ENCODE measurements at places on chromosomes 5 and 9. TPM values are rescaled to one million over a fixed set of nuclear protein-coding genes. Genes with fewer than 3 reads are reported as not detected.

KCNMB1 gene
- 0.29 TPM for total RNA-seq

- no peaks in the 10 kb centered on the region for H3K27me3 ChIP-seq
- H3K27ac ChIP-seq, result no peak overlapping the region
- no peaks in the 10 kb centered on the region for H3K36me3 ChIP-seq
- H3K4me1 ChIP-seq, result no peaks in the 10 kb centered on the region
- no peak for DNase-seq
Measured at GRCh38 chr9:5269249-5269715, 35.2 kb downstream of the RLN2 start.

GRCh38 chr5:152256580-152256979 is 148.5 kb downstream of the NMUR2 start:
- no peaks in the 10 kb centered on the region for H3K36me3 ChIP-seq
- no peaks in the 10 kb centered on the region for H3K4me1 ChIP-seq
- H3K27ac ChIP-seq, result no peak overlapping the region
- no peak overlapping the region for H3K4me3 ChIP-seq
- no peak for DNase-seq

DNA sequence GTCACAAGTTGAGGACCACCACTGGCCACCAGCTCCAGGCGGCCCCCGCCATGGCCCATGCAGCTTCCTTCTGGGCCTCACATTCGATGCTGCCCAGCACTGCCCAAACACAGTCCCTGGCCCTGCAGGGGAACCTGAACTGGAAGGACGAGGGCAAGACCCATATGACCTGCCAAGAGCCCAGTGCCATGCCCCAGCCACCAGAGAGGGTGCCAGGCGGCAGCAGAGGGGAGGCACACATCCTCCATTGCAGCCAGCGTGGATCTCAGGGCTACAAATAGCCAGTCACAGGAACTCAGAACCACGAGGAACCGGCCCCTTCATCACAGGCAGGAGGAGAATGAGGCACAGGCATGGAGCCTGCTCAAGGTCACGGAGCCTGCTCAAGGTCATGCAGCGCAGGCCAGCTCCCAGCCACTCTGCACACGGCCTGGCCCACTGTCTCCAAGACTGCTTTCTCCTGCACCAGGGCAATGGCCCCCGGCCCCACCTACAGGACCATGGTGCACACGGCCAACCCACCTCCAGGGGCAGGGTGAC is 69.6 kb downstream of the SEMA4D start:
- H3K4me3 ChIP-seq, result no peak overlapping the region
- peaks cover 6% of the 10 kb centered on the region for H3K36me3 ChIP-seq
- no peak overlapping the region for H3K27ac ChIP-seq
- H3K27me3 ChIP-seq, result peaks cover 10% of the 10 kb centered on the region
- peaks cover 27% of the 10 kb centered on the region for H3K4me1 ChIP-seq

- H3K36me3 ChIP-seq, result peaks cover 8% of the 10 kb centered on the region
- no peak overlapping the region for H3K4me3 ChIP-seq
- no peaks in the 10 kb centered on the region for H3K4me1 ChIP-seq
- H3K27ac ChIP-seq, result no peak overlapping the region
- no peak for DNase-seq
Measured at GRCh38 chr5:44660251-44660650, 148.5 kb upstream of the MRPS30 start.

DNA sequence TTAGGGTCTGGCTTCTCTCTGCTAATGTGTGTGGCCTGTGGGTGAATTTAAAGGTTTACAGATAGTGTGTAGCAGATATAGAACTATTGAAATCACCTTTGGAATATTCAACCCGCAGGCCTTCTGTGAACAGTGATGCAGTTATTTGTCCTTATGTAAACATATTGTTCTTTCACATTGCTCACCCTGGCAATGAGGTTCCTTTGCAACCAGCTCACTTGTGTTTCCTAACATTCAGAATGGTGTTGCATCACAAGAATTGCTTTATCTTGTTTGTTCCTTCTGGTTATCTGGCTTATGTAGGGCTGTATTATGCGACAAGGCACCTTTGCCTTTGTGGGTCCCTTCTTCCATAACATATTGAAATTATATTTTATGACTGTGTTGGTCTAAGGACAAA is 370.3 kb downstream of the NNT start:
- H3K27ac ChIP-seq, result no peak overlapping the region
- DNase-seq, result no peak
- no peak overlapping the region for H3K4me3 ChIP-seq
- H3K27me3 ChIP-seq, result no peaks in the 10 kb centered on the region

SPINK4 gene
- not detected for total RNA-seq

DNA sequence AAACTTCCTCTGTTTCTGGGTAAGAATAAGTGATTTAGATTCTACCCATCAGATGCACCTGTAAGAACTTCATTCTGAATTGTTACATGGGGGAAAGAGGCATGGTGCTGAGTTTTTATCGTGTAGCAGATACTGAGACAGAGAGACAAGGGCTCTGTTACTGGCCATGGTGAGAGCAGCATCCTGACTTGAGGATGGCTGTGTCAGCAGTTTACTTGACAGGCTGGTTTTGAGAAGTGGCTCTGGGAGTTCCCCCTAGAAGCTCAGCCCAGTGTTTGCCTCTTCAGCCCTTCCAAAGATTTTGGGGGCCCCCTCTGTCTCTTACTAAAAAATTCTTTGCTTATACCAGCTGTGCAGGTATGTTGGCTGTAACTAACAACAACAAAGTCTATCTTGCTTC is 510.5 kb downstream of the LRRC70 start:
- H3K4me1 ChIP-seq, result peaks cover 4% of the 10 kb centered on the region
- no peak overlapping the region for H3K27ac ChIP-seq
- DNase-seq, result no peak
- no peak overlapping the region for H3K4me3 ChIP-seq
- peaks cover 6% of the 10 kb centered on the region for H3K36me3 ChIP-seq
- H3K27me3 ChIP-seq, result peaks cover 1% of the 10 kb centered on the region

GRCh38 chr5:146796144-146796543 is 82.4 kb downstream of the PPP2R2B start:
- peaks cover 3% of the 10 kb centered on the region for H3K27me3 ChIP-seq
- H3K4me3 ChIP-seq, result no peak overlapping the region

DNA sequence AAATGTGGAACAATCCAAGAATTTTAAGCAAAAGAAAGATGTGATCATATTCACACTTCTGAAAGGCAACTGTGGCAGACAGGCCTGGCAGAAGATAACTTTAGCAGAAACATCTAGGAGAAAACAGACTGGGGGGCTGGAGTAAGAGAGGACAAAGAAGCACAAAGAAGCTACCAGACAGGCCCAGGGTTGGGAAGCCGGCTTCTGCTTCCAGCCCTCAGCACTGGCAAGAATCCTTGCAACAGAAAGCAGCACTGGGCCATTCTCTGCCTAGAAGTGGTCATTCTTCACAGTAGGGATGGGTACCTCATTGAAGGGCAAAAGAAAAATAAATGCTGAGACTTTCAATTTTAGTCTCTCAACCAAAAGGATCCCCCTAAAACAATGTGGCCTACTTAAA is 49.6 kb downstream of the EFNA5 start:
- no peak overlapping the region for H3K4me3 ChIP-seq
- H3K4me1 ChIP-seq, result peaks cover 40% of the 10 kb centered on the region
- H3K27me3 ChIP-seq, result no peaks in the 10 kb centered on the region
- peak overlapping the region; percentile 10 for H3K27ac ChIP-seq

- H3K4me1 ChIP-seq, result peaks cover 5% of the 10 kb centered on the region
- no peak for DNase-seq
- H3K36me3 ChIP-seq, result no peaks in the 10 kb centered on the region
- H3K27ac ChIP-seq, result no peak overlapping the region
- no peaks in the 10 kb centered on the region for H3K27me3 ChIP-seq
Measured at GRCh38 chr5:26881901-26882300, 156.5 kb downstream of the CDH9 start.

DNA sequence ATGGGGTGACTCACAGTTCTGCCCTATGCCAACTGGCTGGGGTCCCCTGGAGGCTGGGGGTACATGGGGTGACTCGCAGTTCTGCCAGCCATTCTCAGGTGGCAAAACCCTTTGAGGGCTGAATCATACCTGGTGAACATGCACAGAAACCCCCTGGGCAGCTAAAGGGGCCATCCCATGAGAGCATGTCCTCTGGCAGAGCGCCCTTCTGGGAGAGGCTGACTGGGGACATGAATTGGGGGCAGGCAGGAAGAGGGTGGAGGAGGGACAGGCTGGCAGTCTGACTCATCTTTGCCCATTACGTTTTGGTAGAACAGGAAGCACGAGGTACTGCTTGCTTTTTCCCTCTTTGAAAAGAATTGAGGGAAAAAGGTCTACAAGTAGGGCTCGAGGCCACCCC is 16.7 kb downstream of the TRAF1 start:
- no peak overlapping the region for H3K4me3 ChIP-seq
- no peak overlapping the region for H3K27ac ChIP-seq
- DNase-seq, result no peak

DNA sequence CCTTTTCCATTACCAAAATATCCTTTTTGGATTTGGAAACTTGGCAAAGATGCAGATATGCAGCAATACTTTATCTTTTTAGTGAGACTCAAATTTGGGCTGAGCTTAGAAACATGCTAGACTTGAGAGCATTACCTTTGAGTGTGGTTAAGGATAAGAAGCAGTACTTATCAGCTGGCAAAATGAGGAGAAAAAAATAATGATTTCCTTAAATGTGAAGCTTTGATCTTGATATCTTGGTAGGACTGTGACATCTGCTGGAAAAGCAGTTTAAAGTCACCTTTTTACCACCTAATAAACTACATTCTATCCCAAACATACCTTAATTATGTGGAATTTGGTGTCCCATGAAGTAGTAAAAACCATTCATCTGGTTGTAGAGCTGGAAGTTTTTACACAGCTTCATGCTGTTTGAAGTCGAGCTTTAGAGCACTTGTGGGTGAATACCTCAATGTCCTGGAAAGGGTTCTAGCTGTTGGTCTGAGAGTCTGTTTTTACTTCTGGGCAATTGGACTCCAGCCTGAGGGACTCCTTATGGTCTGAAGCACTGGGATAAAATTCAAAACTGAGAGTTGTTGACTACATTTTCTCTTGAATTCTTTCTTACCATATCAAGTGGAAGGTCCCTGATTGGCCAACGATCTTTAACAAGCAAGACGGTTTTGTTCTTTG is 53.4 kb downstream of the LRRC70 start:
- DNase-seq, result no peak
- no peaks in the 10 kb centered on the region for H3K27me3 ChIP-seq
- H3K4me1 ChIP-seq, result peaks cover 5% of the 10 kb centered on the region
- no peak overlapping the region for H3K4me3 ChIP-seq

- no peak for DNase-seq
- H3K27ac ChIP-seq, result no peak overlapping the region
- no peaks in the 10 kb centered on the region for H3K27me3 ChIP-seq
- no peak overlapping the region for H3K4me3 ChIP-seq
Measured at GRCh38 chr9:77969083-77969482, 62.5 kb downstream of the GNAQ start.

DNA sequence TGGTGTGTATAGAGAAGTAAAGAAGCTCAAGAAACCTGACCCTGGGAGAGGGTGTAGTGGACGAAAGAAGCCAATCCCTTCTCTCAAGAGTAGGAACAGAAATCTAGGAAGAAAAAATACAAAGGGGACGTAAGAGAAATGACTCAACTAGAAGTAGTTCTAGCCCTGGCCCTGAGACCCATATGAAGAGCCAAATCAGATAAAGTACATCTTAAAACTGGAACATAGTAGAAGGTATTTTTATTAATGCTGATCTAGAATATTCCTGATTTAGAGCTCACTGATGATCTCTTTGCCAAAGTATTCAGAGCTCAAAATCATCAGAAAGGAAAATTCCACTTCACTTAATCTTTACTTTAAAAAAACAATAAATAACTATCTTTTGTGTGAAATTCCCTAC is 184.8 kb downstream of the MLLT3 start:
- no peak for DNase-seq
- no peak overlapping the region for H3K4me3 ChIP-seq
- H3K36me3 ChIP-seq, result no peaks in the 10 kb centered on the region
- H3K27me3 ChIP-seq, result no peaks in the 10 kb centered on the region
- H3K4me1 ChIP-seq, result no peaks in the 10 kb centered on the region

ZNF367 gene
- 39.5 TPM for total RNA-seq

GRCh38 chr9:117548556-117548955 is 133.7 kb upstream of the ASTN2 start:
- no peak overlapping the region for H3K4me3 ChIP-seq
- H3K4me1 ChIP-seq, result peaks cover 3% of the 10 kb centered on the region
- no peak for DNase-seq
- H3K27me3 ChIP-seq, result no peaks in the 10 kb centered on the region

DNA sequence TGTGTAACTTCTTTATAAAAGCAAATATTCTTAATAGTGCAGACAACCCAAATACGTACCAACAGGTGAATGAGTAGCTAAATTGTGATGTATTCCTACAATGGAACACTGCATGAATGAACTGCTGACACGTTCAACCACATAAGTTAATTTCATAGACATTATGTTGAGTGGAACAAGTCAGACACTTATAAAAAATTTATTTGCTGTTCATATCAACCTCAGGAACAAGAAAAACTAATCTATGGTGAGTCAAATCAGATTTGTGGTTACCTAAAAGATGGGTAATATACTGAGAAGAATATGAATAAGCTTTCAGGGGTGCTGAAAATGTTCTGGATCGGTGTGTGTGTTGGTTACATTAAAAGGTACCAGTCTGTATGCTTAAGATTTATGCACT is 35.7 kb downstream of the INVS start:
- H3K27ac ChIP-seq, result no peak overlapping the region
- H3K27me3 ChIP-seq, result no peaks in the 10 kb centered on the region
- H3K4me3 ChIP-seq, result no peak overlapping the region
- no peaks in the 10 kb centered on the region for H3K4me1 ChIP-seq
- DNase-seq, result no peak

PCDHGA5 gene
- total RNA-seq, result 4.6 TPM

GRCh38 chr9:675697-676370 is 165.7 kb upstream of the DMRT1 start:
- no peak overlapping the region for H3K27ac ChIP-seq
- H3K4me1 ChIP-seq, result peaks cover 8% of the 10 kb centered on the region
- no peak for DNase-seq

GRCh38 chr5:173051746-173052145 is 4.4 kb upstream of the CREBRF start:
- no peaks in the 10 kb centered on the region for H3K36me3 ChIP-seq
- no peak for DNase-seq
- H3K4me1 ChIP-seq, result no peaks in the 10 kb centered on the region
- no peak overlapping the region for H3K27ac ChIP-seq

DNA sequence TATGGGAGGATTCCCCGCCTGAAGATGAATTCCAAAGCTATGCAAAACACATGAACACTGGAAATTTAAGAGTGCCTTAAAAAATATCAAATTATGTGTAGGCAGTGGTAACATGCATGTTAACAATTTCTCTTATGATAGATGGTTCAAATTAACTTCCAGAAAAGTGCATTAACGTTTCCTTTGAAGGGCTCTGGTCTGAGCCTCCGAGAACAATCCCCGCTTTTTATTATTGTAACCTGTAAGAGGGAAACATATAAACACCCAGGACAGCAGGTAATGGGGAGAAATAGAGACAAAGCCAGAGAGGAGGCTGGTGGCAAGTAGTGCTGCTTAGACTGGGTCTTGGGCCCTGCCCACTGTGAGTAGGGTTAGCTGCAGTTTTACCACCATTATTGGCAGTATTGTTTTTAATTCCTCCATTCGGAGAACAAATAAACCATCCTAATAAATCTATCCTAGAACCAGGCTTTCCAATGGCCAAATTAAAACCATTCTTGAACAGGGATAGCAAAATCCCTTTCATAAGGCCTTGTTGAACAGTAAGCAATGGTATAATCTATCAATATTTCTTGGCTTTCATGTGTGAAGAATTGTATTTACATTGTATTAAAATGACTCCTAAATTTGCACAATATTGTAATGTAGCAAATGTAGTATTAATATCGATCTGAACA is 6.3 kb downstream of the NR2F1 start:
- no peaks in the 10 kb centered on the region for H3K36me3 ChIP-seq
- no peak for DNase-seq

- H3K27me3 ChIP-seq, result no peaks in the 10 kb centered on the region
- DNase-seq, result no peak
- H3K36me3 ChIP-seq, result no peaks in the 10 kb centered on the region
- no peak overlapping the region for H3K4me3 ChIP-seq
Measured at GRCh38 chr5:176499273-176499672, 37.9 kb downstream of the RNF44 start.

All from glutamatergic neuron (in vitro differentiated cells).